Posterior vena cava (tissue), 2 donors: ENCODE measurements at places on chromosomes 11 and 22. TPM values are rescaled to one million over a fixed set of nuclear protein-coding genes. Genes with fewer than 3 reads are reported as not detected.

The NAV2 gene
- total RNA-seq = 108 TPM

The TSSK2 gene
- total RNA-seq = not detected

DNA sequence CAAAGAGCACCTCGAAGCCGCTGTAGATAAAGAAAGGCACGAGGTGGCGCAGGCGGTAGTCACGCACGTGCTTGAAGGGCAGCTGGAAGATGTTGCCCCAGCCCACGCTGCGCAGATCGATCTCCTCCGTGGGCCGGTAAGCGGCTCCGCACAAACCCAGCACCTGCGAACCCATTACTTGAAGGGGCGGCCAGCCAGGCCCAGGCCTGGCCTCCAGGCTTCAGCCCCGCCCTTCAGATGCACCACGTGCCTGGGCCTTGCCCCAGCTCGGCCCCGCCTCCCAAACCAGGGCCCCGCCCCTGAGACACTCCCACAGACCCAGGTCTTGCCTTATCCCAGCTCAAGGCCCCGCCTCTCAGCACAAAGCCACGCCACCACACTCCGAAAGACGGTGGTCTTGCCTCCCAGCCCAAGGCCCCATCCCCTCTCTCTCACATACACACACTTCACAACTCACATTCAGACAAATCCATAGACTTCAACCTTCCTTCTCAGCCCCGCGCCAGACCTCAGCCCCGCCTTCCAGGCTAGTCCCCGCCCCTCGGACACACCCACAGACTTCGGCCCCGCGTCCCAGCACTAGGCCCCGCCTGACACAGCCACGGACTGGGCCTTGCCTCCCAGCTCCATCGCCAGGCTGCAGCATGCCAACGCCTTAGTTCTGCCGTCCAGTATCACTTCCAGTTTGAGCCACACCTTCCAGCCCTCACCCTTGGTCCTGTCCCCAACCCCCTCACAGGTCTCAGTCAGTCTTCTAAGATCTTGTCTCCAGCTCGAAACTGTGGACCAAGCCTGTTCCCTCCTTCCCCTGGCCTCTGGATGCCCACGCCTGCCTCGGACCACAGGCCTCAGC is 7.0 kb downstream of the UNC93B1 start:
- peak; percentile 93 for DNase-seq

- no peak for DNase-seq
Observed at GRCh38 chr22:29096736-29097669, 24.2 kb downstream of the KREMEN1 start.

The ADAMTS15 gene
- total RNA-seq = 6.3 TPM

DNA sequence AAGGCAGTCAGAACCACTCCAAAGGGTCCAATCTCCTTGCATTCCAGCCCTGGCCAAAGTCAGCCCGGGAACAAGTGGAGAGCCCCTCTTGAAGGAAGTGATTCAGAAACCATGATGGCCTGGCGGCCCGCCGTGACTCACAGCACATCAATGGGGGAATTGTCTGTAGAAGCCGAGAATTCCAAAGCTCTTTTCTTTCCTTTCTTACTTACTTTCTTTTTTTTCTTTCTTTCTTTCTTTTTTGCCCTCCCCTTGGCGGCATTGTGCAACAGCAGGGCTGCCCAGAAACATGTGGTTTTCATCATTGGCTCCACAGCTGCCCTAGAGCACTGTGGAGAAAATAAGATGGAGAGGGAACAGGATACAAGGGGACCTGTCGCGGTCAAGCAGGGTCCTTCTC is 140.2 kb upstream of the TIMP3 start:
- peak; percentile 91 for DNase-seq
